HFF-Myc (cell line): ENCODE measurements at places on chromosomes 7 and 10.

- DNase-seq, result no peak
These were observed 33.7 kb upstream of the GATAD1 start for GRCh38 chr7:92413550-92413949.

DNA sequence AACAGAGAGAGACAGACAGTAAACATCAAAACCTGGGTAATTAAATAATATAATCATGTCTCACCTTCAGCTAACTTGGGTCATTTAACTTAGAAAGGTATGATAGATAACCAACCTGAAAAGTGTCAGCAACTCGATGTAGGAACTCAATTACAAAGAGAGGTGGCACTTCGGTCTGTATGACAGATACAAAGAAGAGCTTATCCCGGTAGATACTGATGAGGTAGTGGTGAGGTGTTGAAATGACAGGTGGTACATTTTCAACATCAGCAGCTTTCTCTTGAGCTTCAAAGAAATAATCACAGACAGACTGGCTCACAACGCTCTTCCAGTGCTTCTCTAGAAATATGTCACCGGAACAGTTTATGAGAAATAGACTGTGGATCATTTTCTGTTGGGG is 12.6 kb downstream of the AP3M1 start:
- DNase-seq, result no peak

GRCh38 chr10:104028823-104029520 is 56.7 kb downstream of the COL17A1 start:
- DNase-seq, result no peak

DNA sequence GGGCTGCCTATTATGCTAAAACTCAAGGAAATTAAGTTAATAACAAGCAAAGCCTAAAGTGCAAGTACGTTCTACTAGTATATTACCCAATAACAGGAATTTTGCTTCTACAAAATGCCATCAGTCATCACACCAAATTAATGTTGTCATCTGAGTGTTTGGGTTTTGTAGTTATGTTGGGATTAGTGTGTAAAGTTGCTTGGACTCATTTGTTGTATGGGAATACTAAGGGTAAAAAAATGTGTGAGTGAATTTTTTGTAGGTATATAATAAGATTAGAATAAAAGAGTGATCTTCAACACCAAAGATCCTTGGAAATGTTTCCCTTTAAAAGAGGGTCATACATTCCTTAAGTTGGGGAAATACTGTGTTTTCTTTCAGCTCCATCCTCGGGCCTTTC is 38.6 kb downstream of the NRP1 start:
- DNase-seq, result no peak

- DNase-seq, result no peak
These were observed 17.7 kb upstream of the ZNRF2 start for GRCh38 chr7:30266686-30267085.

DNA sequence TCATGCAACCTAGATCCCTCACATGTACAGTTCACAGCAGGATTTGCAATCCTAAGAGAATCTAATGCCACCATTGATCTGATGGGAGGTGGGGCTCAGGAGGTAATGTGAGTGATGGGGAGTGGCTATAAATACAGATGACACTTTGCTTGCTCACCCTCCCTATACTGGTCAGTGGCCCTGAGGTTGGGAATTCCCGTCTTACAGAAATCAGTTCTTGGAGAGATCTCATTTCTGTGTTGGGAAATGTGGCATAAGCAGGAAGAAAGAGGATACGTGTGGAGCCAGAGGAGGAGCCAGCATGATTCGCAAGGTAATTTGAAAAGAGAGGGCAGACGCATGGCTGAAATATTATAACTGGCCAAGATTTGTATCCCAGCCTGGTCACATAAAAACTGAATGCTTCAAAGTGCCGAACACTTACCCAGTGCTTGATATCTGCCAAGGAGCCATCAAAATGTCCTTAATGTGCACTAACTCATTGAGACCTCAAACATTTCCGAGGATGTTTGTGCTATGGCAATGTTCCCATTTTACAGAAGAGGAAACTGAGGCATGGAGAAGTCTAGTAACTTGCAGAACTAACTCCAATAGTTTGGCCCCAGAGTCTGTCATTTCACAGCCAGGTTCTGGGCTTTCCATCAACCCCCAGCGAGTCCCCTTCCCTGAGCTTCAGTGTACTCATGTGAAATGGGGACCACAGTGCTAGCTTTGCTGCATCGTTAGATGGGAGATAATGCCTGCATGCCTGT is 5.5 kb upstream of the IKZF1 start:
- no peak for DNase-seq

DNA sequence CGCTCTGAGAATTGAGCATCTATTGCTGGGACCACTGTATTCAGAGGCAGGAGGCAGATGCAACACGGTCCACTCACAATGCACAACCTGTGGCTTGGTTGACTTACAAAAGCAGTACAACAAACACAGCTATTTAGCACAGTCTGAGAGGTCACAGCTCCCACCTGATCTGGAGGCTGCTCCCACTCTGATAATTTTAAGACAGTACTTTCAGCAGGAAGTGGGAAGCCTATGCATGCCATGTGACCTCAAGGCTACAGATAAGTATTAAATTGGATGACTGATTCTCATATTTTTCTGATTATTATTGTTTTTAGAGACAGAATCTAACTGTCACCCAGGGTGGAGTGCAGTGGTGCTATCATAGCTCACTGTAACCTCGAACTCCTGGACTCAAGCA is 659.3 kb downstream of the PARD3 start:
- DNase-seq, result no peak

DNA sequence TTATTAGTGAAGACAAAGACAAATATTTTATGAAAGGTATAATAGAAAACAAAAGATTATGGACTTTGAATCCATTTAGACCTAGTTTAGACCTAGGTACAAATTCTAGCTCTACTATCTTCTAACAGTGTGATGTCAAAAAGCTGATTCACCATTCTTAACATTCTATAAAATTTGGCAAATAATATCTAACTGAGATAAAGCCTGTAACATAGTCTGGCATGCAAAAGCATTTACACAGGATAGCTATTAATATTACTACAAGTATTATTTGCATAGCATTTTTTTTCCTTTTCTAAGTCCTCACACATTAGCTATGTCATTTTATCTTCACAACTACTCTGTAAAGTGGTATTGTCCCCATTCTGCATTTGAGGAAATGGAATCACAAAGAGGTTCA is 179.6 kb upstream of the LRRTM3 start:
- no peak for DNase-seq

DNA sequence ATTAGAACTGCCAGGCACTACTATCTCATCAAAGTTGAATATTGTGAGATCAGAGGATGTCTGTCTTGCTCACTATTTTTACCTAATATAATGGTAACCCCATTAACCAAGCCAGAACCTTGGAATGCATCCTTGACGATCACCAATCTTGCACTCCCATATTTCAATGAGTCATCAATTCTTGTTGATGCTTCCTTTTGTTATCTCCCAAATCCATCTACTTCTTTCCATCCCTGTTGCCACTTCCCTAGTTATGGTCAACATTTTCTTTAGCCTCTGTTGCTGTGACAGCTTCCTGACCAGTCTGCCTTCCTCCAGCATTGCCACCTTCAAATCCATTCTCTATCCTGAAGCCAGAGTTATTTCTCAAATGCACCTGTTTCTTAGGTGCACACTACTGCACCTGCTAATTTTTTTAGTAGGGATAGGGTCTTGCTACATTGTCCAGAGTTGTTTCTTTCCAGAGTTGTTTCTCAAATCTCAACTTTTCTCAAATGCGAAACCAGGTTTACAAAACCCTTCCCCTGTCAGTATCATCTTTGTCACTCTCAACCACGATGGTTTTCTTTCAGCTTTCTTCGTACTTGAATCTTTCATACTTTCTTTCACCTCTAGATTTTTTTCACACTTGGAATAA is 15.7 kb downstream of the ITGA8 start:
- no peak for DNase-seq

DNA sequence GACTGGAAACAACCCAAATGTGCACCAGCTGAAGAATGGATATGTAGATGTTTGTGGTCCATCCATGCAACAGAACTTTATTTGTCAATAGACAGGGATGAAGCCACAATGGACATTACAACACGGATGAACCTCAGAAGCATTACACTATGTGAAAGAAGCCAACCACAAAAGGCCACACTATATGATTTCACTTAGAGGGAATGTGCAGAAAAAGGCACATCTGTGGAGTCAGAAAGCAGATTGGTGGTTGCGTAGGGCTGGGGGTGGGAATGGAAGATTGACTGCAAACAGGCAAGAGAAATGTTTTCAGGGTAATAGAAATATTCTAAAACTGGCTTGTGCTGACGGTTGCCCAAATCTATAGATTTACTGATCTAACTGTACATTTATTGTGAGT is 34.3 kb upstream of the WASHC2A start:
- no peak for DNase-seq

GRCh38 chr10:117170244-117170643 is 27.0 kb upstream of the KCNK18 start:
- no peak for DNase-seq
